Amniotic stem cell (primary cell): ENCODE measurements at places on chromosomes 6 and 20.
A peak's percentile ranks its signal among the peaks of the same experiment; 100 is the strongest.

GRCh38 chr20:41014561-41015088 lies 14.0 kb upstream of the TOP1 start:
- DNase-seq = no peak

- no peak for DNase-seq
Measured at GRCh38 chr6:30238178-30238795, 25.1 kb upstream of the TRIM26 start.

GRCh38 chr6:85388531-85388930 lies 61.4 kb upstream of the NT5E start:
- no peak for DNase-seq

- no peak for DNase-seq
Measured at GRCh38 chr6:90650041-90650940, 63.4 kb upstream of the MAP3K7 start.

- DNase-seq = no peak
Measured at GRCh38 chr6:138371452-138371711, 6.3 kb upstream of the SMIM28 start.

- DNase-seq = no peak
Measured at GRCh38 chr20:2804041-2804828, 3.8 kb upstream of the CPXM1 start.

DNA sequence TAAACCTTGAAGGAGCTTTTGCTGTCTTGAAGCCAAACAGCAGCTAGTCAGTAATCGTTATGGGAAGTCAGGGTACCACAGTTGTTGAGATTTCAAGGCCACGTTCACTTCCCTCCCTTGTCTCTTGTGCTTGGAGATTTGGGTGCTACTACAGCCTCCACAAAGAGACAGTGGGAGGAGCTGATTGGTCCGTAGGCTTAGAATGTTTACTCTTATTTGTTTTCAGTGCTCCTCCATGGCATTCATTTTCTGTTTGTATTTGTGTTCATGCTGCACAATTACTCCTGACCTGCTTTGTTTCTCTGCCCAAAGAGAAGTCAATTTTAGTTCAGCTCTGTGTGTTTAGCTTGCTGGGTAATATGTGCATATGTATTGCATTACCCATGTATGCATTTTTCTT lies 147.7 kb downstream of the PRL start:
- DNase-seq = no peak

GRCh38 chr6:104418125-104418524 lies 441.6 kb downstream of the HACE1 start:
- DNase-seq = no peak

DNA sequence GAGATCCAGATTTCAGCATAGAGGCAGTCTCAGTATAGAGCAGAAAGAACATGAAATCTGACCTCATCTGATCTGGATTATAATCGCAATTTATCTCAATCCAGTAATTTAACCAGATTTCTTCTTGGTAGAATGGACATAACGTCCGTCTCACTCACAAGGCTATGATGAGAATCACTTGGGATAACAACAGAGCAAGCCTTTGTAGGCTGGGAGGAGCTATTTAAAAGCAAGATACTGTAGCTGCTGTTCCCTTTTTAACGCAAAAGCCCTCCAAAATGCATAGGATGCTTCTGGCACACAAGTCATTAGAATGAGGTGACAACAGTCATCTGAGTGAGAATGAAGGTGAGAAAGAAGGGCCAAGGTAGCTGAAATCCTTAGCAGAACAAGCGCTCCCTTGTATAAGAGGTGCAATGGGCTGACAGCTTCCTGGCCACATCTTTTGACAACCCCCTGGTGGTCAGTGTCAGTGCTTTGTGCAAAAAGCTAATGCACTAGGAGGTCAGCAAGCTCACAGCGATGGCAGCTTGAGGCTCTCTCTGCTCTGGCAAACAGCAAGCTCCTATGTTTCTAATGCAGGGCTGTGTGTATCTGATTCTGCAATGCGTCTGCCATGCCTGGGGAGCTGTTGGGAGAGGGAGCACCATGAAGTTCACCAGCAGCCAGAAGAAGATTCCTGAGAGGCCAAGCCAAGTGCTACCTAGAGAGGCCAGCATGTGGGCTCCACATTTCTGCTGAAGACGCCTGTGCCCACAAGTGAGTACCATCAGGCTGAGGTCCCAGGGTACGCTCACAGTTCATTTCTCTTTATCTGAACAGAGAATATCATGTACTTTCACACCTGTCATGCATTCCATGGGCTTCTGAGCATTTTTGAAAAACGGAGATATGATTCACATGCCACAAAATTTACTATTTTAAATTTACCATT lies 16.2 kb downstream of the METTL24 start:
- no peak for DNase-seq

DNA sequence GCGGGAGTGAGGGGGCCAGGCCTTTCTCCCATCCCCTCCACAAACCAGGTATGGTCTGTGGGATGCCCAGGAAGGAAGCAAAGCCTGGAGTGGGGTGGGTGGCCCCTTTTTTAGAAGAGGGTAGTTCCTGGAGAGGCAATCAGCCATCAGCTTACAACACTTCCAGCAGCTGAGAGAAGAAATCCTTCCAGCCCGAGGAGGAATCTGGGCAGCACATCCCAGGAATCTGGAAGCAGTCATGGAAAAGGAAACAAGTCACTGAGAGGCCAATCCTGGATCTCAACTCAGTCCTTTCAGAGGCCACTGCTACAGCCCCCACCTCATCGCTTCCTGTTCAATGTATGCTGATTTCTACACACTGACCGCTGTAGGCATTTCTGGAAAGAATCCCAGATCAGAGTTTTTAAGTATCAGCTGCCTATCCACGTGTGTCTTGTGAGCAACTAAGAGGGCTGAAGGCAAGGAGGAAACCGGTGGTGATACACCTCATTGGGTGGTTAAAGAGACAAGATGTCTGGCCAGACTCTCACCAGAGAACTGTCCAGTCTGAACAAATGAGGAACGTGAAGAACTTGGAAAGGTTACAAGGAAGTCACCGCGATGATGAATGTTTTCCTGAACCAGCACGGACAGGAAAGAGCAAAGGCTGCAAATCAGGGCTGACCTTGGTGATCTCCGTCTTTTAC lies 92.9 kb upstream of the SHLD1 start:
- DNase-seq = peak; percentile 57

DNA sequence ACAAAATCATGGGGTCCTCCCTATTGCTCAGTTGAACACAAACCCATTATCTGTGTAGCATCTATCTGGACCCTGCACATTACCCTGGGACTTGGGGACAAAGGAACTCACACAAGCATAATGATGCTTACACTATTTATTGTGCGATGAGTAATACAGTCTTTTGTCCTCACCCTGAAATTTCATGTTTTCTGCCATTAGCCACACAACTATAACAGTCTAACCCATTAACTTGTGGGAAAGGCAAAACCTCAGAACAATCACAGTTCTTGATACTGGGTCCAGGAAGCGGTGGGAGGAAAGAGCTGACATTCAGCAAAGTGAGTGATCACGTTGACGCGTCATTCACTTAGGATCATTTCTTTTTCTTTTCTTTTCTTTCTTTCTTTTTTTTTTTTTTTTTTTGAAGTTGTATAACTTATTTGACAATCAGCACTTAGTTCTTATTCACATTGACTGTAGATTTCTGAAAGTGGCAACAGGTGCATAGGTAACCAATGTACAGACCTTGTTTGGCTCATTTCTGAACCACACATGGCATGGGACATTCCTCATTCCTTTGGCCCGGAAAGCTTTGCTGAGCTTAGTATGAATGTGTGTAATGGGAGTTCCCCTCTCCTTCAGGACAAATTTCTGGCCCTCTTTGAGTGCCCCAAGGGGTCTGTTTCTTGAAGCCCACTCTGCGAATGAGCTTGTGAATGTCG lies 94.8 kb upstream of the CNKSR3 start:
- DNase-seq = no peak

GRCh38 chr20:50369225-50370035 lies 140.8 kb upstream of the PTPN1 start:
- DNase-seq = no peak

DNA sequence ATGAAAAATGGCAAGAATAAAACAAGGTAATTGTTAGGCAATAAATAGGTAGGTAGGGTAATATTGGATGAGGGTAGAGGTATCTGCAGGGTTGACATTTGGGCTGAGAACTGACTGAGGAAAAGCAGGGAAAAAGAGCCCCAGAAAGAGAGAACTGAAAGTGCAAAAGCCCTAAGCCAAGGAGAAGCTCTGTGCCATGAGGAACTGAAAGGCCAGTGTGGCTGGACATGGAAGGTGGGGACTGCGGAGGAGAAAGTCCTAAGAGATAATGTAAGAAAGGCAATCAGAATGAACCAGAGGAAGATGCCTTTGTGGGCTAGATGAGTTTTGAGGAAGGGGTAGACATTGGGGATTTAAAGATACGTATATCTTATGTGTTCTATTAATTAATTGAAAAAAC lies 9.9 kb upstream of the HIVEP2 start:
- DNase-seq = no peak

DNA sequence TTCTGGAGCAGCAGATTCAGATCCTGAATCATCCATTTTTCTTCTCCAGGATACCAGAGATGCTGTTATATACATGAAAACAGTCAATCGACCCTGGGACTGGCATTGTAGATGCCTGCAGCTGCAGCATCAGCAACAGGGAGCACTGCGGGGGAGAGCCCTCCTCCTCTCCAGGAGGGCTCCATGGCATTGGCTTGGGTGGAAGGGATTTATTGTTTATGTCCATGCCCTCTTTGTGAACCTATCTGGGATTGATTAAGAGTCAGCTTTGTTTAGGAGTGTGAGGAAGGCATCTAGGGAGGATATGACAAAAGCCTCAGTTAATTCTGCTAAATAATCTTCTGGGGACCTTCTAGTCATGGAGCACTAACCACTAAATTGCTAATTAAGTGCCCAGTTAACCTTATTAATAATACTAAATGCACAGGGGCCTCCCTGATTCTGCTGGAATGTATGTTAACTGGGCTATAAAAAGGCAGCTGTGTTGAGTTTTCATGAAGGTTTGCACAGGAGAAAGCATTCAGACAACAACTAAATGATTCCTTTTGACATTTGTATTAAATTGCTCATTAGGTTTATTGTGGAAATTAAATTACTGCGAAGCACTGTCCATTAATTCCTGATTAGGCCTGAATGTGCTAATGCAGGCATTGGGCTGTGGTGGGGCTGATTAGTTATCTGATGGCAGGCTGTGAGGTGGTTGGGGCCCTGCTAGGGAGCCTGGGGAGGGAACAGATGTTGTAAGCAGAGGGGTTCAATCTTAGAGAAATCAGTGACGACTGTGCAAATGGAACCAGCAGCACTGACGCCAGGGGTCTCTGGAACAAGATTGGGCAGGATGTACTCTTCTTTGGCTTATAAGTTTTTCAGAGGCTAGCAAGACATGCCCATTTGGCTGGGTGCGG lies 57.6 kb downstream of the IMPG1 start:
- no peak for DNase-seq

DNA sequence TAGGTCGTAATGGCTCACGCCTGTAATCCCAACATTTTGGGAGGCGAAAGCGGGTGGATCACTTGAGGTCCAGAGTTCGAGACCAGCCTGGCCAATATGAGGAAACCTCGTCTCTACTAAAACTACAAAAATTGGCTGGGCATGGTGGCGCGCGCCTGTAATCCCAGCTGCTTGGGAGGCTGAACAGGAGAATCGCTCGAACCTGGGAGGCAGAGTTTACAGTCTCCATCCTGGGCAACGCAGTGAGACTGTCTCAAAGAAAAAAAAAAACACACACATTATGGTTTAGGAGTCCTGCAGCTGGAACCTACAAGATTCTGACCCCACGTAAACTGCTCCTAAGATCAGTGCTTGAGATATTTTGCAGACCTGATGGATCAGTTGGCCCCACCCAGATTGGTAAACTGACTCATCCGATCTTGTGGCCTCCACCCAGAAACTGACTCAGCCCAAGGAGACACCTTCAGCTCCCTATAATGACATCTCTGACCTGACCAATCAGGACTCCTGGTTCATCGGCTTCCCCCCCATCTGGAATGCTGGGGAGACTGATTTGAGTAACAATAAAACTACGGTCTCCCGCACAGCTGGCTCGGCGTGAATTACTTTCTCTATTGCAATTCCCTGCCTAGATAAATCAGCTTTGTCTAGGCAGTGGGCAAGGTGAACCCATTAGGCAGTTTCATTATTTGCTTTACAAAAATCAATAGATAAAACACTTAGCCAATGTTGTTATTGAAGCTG lies 96.2 kb upstream of the BTN3A2 start:
- no peak for DNase-seq

GRCh38 chr6:139927236-139927635 lies 552.8 kb upstream of the CITED2 start:
- DNase-seq = no peak

GRCh38 chr6:18053078-18053477 lies 65.6 kb upstream of the KIF13A start:
- DNase-seq = no peak

DNA sequence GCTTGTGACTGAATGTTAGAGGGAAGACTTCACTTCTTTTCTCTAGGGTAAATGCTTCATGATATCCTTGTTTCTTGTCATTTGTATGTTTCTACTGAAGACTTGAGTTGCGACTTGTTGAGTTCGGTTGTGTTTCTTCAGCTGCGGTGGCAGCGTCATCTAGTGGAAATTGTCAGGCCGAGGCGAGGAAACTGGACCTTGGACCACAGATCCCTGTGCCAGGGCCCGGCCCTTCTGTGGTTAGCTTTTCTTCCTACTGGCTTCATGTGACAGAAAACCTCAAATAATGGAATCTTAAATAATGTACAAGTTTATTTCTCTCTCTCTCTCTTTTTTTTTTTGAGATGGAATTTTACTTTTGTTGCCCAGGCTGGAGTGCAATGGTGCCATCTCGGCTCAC lies 12.4 kb downstream of the MTHFD1L start:
- no peak for DNase-seq

DNA sequence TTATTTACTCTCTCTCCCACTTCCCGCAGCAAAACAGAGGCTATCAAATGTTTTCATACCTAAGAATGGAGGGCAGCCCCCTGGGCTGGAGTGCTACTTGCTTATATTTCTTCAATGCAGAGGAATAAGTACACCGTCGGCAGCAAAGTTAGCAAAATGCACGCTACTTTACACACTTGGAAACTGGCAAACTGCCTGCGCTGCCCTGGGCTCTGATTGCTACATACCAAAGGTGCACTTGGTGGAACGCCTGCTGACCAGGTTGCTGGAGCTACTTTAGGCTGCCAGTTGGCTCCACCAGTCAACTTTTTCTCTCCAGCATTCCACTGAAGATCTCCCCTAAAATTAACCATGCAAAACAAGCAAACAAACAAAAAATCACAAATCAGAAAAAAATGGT lies 62.4 kb downstream of the PRSS35 start:
- no peak for DNase-seq

- DNase-seq = no peak
Measured at GRCh38 chr6:54255886-54256285, 52.4 kb upstream of the TINAG start.

GRCh38 chr6:1770435-1770843 lies 160.7 kb downstream of the FOXC1 start:
- no peak for DNase-seq
